Naive thymus-derived CD4-positive, alpha-beta T cell (primary cell): ENCODE measurements at places on chromosomes 16 and 17. TPM values are rescaled to one million over a fixed set of nuclear protein-coding genes. Genes with fewer than 3 reads are reported as not detected.

The CACNG1 gene
- polyA plus RNA-seq = not detected

The TNFRSF13B gene
- polyA plus RNA-seq = 0.21 TPM

The OTOA gene
- not detected for polyA plus RNA-seq

The CA4 gene
- not detected for polyA plus RNA-seq

The CACNG5 gene
- polyA plus RNA-seq = not detected

The TOB1 gene
- polyA plus RNA-seq = 33.7 TPM

The MYO15A gene
- polyA plus RNA-seq = 0.43 TPM

The CD300A gene
- 9.5 TPM for polyA plus RNA-seq

- no peak for DNase-seq
These were observed 65.0 kb downstream of the MRM3 start for GRCh38 chr17:846901-847843.

- no peak for DNase-seq
These were observed 200.3 kb downstream of the CYLD start for GRCh38 chr16:50942143-50942542.

DNA sequence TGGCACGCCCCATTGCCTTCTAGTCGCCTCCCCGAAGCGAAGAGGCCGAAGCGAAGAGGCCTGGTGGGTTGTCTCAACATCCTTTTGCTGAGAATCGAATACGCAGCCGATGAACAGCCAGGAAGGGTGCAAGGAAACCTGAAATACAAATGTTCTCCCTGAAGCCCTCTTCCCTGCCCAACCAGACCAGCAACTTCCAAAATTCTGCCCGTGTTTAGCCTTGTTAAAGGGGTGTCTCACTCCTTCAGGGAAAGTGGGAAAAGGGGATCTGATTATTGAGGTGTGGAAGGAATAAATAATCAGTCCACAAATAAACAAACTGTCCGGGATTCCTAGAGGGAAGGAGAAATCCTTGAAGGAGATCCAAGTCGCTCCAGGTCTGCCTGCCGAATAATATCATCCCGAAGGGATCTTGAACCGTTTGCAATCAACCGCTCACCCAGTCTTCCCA, 1.4 kb upstream of the FOXC2 start:
- no peak for DNase-seq

DNA sequence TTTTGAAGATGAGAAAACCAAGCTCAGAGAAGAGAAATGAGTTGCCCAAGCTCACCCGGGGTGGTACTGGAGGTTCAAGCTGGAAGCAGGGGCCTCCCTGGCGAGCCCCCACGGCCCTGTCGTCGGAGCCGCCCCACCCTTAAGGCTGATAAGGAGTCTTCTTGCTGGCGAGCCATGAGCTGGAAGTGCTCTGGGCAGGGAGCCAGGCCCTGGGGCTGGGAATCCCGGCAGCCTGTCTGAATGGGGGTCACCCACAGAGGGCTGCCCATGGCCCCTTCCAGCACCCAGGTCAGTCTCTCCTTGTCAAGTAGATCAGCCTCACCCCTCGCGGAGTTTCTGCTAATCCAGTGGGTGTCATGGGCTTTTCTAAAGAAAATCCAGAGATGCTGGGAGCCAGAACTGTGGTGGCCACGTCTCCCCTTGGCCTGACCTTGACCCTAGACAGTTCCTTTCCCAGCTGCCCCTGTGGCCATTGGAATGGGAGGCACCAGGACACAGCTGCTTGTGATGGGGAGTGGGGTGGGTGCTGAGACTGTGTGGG, 1.2 kb upstream of the P2RX1 start:
- no peak for DNase-seq

DNA sequence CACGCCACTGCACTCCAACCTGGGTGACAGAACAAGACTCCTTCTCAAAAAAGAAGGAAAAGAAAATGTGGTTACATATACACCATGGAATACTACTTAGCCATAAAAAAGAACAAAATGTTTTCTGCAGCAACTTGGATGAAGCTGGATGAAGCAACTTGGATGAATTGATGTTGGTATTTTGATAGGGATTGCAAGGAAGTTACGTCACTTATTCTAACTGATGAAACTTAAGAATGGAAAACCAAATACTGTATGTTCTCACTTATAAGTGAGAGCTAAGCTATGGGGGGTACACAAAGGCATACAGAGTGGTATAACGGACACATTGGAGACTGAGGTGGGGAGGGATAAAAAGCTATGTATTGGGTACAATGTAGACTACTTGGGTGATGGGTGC, 17.5 kb downstream of the PLA2G10 start:
- no peak for DNase-seq

GRCh38 chr16:51708861-51709260, 557.8 kb upstream of the SALL1 start:
- no peak for DNase-seq

GRCh38 chr17:1294157-1294717, 14.8 kb downstream of the TRARG1 start:
- peak; percentile 86 for DNase-seq

DNA sequence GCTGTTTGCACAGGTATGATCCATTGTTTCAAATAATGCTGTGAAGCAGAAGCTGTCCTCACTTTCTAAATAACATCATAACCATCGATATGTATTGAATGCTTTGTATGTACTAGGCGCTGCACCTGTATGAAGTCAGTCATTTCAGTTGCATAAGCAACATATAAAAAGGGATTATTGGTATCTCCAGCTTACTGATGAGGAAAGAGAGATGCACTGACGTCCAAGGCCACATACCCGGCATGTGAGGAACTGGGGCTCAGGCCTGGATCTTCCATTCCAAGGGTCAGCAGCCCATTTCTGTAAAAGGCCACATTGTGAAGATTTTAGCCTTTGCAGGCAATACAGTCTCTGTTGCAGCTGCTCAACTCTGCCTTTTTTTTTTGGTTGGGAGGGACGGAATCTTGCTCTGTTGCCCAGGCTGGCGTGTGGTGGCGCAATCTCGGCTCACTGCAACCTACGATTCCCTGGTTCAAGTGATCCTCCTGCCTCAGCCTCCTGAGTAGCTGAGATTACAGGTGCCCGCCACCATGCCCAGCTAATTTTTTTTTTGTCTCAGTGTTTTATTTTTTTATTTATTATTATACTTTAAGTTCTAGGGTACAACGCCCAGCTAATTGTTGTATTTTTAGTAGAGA, 244.7 kb downstream of the MRTFB start:
- no peak for DNase-seq

DNA sequence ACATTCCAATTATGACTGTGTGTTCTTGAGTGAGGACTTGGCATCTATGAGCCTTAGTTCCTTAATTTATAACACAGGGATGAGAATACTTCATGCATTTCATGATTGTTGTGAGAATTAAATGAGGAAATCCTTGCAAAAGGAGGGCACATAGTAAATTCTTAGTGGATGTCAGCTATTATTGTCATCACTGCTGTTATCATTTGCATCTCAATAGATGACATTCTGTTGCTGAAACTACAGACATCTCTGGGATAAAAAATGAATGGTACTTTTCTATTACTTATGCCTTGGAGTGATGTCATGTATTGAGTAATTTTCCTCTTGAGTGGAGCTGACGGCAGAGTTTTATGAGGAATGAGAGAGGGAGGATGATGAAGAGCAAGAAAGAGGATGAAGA, 184.4 kb upstream of the CDH11 start:
- DNase-seq = no peak

DNA sequence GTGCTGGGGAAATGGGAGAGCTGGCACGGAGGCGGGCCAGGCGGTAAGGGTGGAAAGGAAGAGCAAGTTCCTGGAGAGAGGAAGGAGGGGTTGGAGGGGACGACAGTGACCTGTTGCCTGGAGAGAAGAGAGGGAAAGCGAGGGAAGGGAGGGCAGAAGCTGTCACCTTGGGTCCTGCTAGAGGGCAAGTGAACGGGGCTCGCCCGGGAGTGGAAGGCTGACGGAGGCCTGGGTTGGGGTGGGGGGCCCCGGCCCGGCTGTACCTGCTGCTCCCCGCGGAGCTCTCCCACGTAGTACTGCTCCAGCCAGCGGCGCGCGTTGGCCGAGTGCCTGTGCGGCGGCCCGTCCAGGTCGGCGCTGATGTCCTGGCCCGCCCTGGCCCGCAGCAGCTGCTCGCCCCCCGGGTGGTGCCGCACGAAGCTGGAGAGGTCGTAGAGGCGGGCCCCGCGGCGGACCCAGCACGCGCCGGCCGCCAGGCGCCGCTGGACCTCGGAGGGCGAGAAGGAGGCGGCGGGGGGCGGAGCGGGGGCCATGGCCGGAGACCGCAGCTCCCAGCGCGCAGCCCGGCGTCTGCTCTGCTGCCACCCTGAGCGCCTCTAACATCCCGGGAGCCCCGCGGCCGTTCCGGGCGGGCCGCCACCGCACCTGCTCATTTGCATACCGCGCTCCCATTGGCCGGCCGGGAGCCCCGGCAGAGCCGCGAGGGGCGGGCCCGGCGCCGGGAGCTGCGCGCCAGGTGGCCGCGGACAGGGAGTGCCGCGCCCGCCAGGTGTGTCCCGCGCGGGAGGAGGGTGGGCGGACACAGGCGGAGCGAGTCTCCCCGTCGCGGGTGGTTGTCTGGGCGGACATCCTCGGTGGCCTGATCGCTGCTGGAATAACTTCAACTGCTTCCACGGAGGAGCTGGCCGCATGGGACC, at the start of gene FA2H:
FA2H (minus strand) TSS at position 598 of the 917 bp plus-strand sequence; CDS start at position 533, 65 bp downstream.
- DNase-seq = peak; percentile 77

GRCh38 chr16:57825298-57826044, 23.2 kb upstream of the KIFC3 start:
- no peak for DNase-seq

GRCh38 chr17:29358416-29358815, 31.7 kb upstream of the TAOK1 start:
- DNase-seq = no peak

DNA sequence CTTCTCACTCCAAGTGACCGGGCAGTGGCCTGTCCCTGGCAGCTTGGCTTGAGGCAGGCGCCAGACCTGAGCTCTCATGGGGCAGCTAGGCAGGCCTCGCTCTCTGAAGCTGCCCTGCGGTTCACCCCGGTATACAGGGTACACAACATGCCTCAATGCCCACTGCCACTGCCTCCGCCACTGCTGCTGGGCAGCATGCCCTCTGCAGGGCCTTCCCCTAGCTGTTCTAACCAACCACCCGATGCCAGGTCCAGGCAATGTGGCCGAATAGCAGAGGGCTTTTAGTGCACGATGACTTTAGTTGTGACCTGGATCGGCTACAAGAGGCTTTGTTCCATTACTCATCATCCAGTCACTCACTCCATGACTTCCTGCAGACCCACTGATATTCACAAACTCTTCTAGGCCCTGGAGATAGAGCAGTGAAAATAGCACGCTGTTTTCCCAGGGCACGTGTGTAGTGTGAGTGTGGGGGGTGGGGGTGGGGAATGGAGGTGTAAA, 19.7 kb downstream of the CDC42EP4 start:
- no peak for DNase-seq

GRCh38 chr16:23432176-23433128, 20.5 kb downstream of the COG7 start:
- DNase-seq = no peak

GRCh38 chr17:7404737-7405349, 946 bp upstream of the TMEM256 start:
- DNase-seq = peak; percentile 22

- DNase-seq = no peak
These were observed 188.5 kb downstream of the MSI2 start for GRCh38 chr17:57444682-57445450.

DNA sequence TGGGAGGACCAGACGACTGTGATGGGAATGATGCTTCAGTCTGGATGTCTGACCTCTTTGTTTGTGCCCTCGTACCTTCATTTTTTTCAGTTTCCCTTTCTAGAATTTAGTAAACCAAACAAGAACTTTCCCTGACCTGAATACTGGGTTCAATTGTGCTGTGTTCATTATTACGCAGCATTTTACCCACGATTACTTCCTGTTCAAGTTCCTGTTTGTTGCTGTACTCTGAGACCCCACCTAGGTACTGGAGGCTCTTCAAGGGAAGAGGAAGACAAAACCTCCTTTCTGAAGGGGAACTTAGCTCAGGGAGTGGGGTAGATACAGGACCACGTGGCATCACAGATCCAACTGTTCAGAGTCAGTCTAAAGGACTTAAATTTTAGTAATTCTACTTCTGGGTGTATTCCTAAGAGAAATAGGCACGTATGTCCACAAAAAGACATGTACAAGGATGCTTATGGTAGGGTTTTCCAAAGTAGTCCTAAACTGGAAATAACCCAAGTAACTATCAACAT, 9.2 kb upstream of the PRKCB start:
- DNase-seq = peak; percentile 62

- DNase-seq = peak; percentile 48
These were observed 560 bp downstream of the RAI1 start for GRCh38 chr17:17681744-17682292.

GRCh38 chr17:2712300-2713043, 908 bp upstream of the CLUH start:
- DNase-seq = no peak

DNA sequence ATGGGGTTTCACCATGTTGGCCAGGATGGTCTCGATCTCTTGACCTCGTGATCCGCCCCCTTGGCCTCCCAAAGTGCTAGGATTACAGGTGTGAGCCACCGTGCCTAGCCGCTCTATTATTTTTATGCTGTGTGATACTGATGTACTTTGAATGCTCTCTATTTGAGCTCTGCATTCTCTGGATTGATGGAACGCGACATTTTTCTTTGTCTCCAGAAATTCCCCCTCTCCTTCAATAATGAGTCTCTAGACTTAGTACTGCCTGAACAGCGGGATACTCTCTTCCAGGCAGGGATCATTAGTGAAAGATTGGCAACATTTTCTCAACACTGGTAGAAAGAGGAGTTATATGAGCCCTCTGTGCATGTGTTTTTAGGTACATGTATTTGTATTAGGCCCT, 93.3 kb upstream of the CLEC3A start:
- no peak for DNase-seq

DNA sequence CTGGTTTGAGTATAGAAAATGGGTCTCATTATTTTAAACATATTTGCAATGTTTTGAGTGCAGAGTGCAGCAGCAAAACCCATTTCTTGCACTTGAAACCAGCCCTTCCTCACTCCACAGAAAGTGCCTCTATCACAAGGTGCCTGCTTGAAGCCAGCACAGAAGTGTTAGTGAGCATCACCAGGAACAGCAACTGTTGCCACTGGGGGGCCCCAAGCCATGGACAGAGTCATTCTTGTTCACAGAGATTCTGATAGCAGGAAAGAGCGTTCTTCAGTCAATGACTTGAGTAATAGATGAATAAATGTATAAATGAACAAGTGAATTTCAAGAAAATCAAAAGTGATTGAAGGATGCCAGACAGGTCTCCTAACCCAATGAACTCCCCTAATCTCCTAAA, 45.6 kb downstream of the CHD9NB start:
- DNase-seq = no peak

DNA sequence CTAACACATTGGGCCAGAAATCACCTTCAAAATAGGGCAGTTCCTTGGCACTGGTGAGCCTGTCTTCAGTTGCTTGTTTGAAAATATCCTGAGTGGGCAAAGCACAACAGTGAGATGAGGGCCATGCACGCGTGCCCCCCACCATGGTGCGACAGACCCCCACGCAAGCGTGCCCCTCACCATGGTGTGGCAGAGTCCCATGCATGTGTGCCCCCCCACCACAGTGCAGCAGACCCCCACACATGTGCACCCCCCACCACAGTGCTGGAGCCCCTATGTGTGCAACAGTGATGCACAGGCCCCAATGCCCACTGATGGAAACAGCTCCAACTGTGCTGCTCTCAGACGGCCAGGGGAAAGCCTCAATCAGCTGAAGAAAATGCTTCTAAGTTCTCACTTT, 18.8 kb upstream of the TRAP1 start:
- DNase-seq = no peak

- no peak for DNase-seq
These were observed 2.6 kb downstream of the SPDYE4 start for GRCh38 chr17:8755590-8756255.
